NCI-H2081 treated with DMSO at 0.1 percent for 48 hours (cell line): ENCODE measurements at places on chromosomes 4 and X.

- DNase-seq: no peak
These were observed 32.3 kb downstream of the ADGRA3 start for GRCh38 chr4:22483551-22483981.

- DNase-seq: no peak
These were observed 39.1 kb upstream of the UCP1 start for GRCh38 chr4:140607852-140608251.

- DNase-seq: no peak
These were observed 75.1 kb upstream of the NUDT10 start for GRCh38 chrX:51257490-51257889.

DNA sequence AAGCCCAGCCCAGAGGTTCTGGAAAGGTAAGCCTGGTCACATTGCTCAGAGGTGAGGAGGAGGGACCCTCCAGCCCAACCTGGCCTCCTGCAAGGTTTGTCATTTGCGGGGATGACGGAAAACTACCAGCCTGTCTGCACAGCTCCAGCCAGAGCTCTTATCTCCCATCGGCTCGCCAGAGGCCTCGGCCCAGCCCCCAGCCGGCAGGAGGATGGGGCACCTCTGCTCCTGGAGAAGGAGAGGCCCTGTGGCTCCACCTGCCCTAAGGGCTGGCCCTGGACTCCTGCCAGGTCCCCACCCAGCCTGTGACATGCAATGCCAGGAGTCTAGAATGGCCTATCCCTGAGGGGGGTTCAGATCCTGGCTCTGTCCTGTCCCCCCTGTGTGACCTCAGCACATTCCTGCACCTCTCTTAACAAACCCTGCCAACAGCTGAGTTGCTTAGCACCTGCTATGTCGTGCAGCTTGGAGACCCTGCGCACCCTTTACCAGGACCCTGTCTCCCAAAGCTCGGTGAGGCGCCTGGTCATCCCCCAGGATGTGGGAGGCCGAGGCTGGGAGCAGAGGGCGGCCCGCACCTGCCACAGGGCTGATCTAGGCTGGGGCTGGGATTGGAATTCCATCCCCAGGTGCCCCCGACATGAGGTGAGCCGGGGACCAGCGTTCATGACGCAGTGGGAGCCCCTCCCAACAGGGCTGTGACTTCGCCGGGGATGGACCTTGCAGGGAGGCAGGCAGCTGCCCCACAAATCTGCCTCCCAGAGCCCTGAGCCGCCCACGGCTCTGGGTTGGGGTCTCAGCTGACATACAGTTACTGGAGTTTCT, 14.4 kb downstream of the ADRA2C start:
- DNase-seq: no peak

DNA sequence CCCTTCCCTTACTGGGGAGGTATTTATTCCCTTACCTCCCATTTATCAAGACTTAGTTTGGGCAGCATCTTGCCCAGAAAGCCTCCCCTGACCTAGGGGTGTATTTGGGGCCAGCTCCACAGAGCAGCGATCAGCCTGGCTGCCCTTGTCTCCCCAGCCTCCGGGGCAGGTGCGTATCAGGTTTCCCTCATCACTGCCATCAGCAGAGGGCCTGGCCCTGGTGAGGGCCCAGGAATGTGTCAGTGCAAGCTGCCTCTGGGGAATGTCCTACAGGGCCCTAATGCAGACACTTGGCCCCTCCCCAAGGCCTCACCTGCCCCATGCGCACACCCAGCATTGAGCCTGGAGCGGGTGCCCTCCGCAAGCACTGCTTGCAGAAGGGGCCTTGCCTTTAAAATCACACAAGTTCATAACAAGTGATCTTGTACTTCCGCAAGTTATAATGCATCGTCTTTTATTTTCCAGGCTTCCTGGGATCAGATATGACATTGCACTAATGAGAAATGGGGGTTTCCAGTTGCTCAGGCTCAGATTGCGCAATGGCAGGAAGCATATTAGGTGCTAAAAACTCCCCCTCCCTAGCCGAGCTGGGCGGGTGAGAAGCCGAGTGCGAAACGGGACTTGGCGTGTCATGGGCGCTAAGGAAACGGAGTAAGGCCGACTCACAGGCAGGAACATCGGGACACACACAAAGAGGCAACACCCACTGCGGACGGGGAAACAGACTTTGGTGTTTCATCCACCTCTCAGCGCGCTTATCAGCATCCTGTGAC, 25.4 kb upstream of the AFAP1 start:
- no peak for DNase-seq

DNA sequence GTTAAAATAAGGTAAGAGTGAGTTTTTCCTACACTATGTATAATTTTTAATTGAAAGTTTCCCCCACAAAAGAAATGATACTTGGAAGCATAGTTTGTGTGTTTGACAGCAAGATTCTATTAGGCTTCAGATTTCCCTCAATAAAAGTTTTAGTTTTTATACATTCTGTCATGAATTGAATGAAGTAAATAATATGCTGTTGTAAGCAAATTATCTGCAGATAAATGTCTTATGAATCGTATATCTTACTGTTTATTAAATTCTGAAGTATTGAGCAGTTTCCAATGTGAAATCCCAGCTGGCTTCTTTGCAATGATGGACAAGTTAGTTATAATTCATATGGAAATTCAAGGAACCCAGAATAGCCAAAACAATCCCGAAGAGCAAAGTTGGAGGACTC, 33.5 kb downstream of the RS1 start:
- no peak for DNase-seq

DNA sequence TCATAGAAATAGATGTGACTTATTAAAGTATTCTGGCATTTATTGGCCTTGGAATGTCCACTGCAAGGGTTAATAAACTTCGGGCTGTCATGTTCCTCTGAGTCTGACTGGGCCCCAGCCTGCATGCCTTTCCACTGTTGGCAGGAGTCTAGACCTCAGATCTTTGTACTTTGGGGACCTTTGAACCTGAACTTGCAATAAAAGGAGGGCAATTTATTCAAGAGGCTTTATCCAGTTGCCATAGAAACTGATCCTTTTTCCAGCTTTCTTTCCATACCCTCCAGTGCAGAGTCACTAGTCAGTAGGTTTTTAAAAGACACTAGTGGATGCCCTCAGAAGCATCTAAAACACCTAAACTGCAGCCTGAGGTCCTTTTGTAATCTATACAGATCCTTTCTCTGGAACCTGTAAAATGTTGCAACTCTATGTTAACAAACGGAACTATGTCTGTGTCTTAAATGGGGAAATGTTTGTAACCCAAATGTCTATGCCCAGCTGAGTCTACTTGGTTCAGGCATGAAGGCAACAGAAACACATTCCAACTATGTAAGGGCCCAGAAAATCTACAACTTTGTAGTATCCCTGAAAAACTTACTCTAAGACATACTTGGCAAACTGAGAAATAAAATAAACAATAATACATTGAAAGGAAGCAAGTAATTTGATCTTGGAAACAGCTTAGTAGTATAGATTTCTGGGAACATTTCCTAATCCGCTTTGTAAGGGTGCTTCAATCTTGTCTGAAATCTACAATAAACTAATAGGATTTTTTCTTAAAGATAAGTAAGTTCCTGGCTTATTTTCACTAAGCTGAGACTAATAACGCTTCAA, 41.5 kb downstream of the SOWAHB start:
- no peak for DNase-seq

DNA sequence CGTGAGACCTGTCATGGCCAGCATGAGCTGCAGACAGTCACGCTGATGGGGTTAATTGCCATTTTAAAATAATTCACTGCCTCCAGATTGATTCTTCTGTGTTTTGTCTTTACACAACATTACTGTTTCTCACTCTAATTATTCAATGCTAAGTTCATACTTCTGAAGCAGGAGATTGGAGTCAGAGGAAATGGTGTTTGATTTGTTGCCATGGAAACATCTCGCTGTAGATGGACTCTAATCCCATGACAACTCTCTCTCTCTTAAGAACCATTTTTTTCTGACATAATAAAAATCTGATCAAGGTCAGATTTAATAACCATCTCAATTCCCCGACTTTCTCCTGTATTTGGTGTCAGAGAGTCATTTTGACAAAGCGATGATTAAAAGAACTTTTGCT, 209.0 kb downstream of the IDS start:
- DNase-seq: no peak
